Activated CD4-positive, alpha-beta T cell treated with anti-CD3 and anti-CD28 coated beads, Interleukin-2, amount 50 U/mL, for 16 hours (primary cell): ENCODE measurements at places on chromosomes 16 and 17.

DNA sequence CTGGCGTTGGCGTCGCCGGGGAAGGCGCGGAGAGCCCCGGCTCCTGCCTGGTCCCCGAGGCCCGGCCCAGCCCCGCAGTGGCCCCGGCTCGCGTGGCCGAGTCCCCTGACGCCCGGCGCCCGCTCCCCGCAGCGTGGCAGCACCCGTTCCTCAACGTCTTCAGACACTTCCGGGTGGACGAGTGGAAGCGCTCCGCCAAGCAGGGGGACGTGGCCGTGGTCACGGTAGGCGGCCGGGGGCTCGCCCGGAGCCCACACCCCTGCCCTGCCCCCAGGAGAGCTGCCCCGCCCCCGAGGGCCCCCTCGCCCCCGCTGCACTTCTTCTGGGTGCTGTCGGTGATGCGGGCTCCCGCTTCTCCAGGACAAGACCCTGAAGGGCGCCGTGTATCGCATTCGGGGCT is 466 bp downstream of the WDR90 start:
- peak; percentile 30 for DNase-seq

DNA sequence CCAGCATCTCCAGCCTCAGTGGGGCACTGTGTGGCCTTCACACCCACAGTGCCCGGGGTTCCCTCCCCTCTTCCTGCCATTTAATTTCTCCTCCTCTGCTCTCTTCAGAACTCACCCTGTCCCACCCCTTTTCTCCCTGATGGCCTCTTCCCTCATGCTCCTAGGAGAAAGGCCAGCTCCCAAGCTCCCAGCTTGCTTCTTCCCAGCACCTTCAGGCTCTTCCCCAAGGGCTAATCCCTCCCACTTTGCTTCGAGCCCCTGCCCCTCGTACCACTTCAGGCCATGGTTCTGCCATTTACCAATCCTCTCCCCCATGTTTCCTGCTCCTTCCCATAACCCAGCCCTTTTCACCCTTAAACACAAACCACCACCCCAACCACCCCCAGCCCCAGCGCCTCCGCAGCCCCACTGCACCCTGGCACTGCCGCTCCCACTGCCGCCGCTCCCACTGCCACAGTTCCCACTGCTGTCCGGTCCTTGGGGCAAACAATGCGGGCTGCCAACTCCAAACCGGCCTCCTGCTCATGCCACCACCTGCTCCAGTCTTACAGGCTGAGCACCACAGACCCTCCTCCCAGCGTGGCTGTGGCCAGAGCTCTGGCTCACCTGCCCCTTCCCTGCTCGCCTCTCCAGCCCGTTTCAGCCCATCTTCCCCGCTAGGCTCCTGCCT is 28.6 kb downstream of the ADAM11 start:
- DNase-seq = no peak

GRCh38 chr17:68326681-68327080 is 35.4 kb downstream of the ARSG start:
- DNase-seq = no peak

GRCh38 chr16:65353183-65353582 is 231.3 kb upstream of the CDH11 start:
- DNase-seq = no peak

DNA sequence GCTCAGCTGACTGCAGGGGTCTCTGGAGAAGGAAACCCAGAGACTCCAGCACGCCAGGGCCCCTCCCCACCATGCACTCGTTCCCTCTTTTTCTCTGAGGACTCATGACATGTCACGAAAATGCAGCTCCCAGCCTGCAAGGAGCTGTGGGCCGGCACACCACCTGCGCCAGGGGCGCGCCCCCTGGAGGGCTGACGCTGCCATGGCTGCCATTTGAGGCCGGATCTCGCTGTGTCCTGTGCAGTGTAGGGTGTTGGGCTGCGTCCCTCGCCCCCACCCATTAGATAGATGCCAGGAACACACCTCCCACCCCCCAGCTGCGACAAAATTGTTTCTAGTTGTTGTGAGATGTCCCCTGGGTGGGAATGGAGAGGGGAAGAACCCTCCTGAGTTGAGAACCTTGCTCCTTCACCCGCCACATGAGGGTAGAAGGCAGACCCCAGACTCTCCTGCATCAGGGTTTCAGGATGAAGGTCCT is 8.2 kb downstream of the SYNGR2 start:
- peak; percentile 80 for DNase-seq

- DNase-seq = no peak
Measured at GRCh38 chr17:67246403-67246652, 1.3 kb upstream of the HELZ start.

- no peak for DNase-seq
Measured at GRCh38 chr16:72925631-72925979, 122.3 kb downstream of the ZFHX3 start.

DNA sequence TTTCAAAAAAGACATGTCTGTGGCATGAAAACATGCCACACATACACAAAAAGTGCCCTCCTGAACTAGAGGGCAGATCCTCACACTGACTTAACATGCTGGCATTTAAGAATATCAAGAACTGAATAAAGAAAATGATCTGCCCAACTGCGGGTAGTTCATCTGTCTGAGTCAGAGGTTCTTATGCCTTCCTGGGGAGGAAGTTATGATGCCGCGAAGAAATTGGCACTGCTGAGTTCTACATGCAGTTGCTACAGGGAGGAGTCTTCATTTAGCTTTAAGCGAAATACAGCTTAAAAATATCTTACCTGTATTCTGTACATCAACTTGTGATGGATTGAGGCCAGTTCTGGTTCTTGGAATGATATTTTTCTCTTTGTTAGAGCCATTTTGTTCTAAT is 6.3 kb downstream of the ALDH3A2 start:
- no peak for DNase-seq

- DNase-seq = no peak
Measured at GRCh38 chr16:63876103-63876502, 1245.8 kb downstream of the CDH11 start.

- no peak for DNase-seq
Measured at GRCh38 chr16:15644267-15644961, 1.5 kb upstream of the MARF1 start.
